Stimulated activated CD8-positive, alpha-beta memory T cell treated with anti-CD3 and anti-CD28 coated beads, Interleukin-7, amount 100 ng/mL, for 24 hours (primary cell): ENCODE measurements at places on chromosomes 11 and 22.

- DNase-seq, result no peak
Observed at GRCh38 chr22:48952256-48953102, 875.2 kb downstream of the BRD1 start.

DNA sequence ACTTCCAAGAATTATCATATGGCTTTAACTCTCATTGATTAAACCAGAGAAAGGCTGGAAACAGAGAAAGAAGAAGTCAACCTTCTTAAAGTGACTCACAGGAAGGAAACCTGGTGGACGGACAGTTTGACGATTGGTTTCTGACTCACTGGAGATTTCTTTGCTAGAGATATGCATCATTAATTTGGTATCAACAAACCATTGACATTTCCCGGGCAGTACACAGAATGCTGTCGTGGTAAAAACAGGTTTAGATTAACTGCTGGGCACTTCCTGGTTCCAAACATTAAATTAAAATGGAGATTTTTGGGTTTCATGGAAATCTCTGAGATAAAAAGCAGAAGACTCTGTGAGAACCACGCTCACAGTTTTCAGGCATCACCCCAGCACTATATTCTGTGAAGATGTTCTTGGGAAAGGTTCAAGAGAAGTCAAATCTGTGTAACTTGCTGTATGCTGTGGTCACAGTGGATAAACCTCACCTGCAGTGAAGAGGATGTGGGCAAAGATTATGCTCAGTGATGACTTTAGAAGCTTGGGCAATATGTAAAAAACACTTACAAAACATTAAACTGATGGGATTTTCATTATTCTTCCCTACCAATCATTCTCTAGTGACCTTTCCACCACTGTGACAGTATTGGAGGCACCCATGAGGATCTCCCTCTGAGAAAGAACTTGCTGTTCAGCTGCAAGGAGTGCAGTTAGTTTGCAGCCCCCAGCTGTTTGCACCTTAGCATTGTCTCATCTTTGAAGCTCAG is 61.1 kb upstream of the CD44 start:
- no peak for DNase-seq

DNA sequence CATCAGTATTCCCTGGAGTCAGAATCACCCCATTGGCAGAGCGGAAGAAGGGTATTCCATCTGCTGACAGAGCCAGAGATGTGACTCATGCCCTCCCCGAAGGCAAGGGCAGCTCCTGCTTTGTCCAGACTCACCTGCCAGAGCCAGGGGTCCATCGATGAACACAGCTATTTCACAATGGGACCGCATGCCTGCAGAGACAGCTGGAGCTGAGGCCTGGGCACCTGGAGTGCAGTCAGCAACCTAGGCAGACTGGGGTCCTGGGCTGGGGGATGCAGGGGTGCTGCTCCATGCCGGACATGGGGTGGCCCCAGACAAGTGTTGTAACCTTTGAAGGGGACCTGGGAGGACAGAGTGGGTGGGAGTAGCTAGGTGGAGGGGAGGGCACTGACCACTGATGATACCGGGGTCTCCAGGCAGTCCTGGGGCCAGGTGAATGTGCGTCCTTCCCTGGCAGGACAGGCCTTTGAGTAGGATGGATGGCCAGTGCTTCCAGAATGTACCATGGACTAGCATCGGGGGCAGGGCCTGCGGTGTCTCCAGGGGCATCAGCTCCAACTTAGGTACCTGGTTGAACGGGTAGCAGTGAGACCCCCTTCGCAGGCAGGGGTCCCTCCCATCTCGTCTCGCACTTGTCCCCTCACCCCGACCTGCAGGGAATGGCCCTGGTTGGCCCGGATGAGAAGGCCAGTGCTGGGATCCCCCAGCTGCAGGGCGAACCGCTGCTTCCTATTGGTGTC is 1.7 kb downstream of the TRPT1 start:
- no peak for DNase-seq

- DNase-seq, result no peak
Observed at GRCh38 chr11:98183034-98183433, 837.7 kb upstream of the CNTN5 start.

DNA sequence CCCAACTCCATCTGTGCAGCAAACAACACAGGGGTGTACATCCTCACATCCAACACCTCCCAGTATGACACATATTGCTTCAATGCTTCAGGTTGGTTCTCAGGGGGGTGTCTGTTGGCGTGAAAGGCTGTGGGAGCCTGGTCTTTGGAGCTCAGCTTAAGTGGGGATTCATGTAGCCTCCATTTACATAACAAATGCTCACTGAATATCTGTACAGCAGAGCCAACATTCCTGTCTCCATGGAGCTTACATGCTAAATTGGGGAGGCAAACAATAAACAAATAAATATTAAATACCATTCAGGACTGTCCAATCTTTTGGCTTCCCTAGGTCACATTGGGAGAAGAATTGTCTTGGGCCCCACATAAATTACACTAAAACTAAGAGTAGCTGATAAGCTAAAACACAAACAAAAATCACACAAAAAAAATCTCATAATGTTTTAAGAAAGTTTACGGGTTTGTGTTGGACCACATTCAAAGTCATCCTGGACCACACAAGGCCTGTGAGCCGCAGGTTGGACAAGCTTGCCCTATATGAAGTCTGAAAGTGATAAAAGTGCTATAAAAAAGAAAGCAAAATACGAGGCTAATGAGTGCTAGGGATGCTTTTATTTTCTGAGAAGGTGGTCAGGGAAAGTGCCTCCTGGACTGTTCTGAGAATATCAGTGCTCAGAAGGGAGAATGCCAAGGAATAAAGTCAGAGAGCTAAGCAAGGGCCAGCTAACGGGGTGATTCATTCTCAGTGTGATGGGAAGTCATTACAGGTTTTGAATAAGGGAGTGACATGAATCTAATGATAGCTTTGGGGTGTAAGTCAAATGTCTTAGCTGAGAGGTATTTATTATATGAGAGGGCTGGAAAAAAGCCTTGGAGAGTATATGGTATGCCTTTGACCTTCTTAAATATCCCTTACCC is 41.6 kb downstream of the CD44 start:
- DNase-seq, result no peak

GRCh38 chr11:65486570-65487466 is 12.0 kb upstream of the MALAT1 start:
- DNase-seq, result no peak

GRCh38 chr22:29477723-29478318 is 2.2 kb upstream of the NEFH start:
- DNase-seq, result no peak

- DNase-seq, result no peak
Observed at GRCh38 chr11:12854297-12854661, 154.8 kb upstream of the RASSF10 start.

GRCh38 chr11:132095230-132096131 is 725.1 kb downstream of the NTM start:
- DNase-seq, result no peak

DNA sequence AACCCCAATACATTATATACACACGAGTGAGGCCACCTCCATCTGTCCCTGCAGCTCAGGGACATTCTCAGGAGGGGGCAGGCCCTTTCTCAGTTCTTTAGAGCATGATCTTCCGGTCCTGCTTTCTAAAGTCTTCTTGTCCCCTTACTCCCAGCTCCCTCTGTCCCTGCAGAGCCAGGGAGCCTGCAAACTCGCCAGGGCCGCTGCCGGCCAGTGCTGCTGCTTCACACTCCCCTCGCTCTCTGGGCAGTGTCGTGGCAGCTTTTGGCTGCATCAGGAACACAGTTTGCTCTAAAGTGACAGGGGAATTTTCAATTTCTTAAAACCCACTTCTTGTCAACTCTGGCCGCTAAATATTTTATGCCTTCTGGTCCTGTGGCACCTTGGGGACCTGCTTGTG is 130.1 kb upstream of the NARS2 start:
- no peak for DNase-seq

GRCh38 chr22:31332886-31333285 is 13.3 kb downstream of the PATZ1 start:
- no peak for DNase-seq

DNA sequence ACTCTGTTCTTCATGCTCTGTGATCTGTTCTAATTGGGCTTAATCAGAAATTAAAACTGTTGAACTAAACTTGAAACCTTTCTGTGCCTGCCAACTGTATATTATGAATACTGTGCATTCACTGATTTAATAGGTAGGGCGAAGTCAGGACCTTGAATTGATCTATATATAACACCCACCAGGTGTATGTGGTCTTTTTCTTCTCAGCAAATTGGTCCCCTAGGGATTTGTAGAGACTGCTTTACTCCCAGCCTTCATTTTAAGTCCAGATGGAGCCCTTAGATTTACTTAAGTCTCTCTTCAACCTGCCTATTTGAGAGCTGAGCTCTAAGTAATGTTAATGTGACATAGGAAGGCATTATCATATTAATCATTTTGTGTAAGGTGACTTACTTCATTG is 257.5 kb downstream of the TMEM135 start:
- no peak for DNase-seq

GRCh38 chr22:29782061-29782845 is 15.1 kb downstream of the UQCR10 start:
- no peak for DNase-seq

- DNase-seq, result no peak
Observed at GRCh38 chr11:68463714-68464113, 3.2 kb downstream of the PPP6R3 start.

DNA sequence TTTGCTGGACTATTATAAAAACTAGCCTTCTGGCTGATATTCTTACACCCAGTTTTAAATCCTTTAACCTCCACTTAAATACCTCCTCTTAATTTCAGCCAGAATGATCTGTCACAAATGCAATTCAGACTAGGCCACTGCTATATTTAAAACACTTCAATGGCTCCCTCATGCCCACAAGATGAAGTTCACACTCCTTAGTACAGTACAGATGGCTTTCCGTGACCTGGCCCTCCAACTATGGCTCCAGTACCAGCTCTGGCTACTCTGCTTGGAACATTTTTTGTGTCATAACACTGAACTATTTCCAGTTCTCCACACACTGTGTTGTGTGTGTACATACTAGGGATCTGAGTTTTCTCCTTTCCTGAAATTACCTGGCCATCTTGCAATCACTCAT is 353.4 kb downstream of the SOX6 start:
- no peak for DNase-seq

DNA sequence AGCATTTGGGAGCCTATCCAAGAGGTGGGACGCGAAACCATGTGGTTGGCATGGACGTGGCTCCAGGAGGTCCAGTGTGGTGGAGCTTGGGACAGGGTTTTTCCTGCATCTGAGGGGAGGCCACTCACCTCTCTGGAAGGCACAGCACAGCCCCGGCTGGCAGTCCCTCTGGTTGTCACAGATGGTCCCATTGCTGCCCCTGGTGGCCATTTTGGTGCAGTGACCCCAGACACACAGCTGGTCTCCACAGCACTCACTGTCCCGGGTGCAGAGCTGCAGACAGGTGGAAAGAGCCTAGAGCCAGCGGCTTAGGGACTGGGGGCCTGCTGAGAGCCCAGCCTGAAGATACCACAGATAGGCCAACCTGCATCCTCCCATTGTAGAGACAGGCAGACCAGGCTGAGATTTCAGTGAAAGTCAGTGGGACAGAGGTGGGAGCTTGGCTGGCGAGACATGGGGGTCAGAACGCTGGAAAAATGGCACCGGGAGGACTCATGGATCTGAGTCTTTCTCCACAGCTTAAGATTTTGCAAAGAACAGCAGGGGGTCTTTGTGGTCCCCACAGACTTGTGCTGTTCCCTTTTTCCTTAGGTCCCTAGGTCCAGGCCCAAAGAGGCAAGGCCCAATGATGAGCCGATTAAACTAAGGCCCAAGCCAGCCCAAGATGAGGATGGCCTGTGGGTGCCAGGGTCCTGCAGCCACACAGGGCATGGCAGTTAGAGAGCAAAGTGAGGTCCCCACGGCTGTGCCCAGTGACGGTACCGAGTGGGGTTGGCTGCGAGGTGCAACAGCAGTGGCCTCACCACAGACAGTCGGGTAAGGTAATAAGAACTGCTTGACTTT is 41.4 kb downstream of the DKK3 start:
- DNase-seq, result peak; percentile 44

DNA sequence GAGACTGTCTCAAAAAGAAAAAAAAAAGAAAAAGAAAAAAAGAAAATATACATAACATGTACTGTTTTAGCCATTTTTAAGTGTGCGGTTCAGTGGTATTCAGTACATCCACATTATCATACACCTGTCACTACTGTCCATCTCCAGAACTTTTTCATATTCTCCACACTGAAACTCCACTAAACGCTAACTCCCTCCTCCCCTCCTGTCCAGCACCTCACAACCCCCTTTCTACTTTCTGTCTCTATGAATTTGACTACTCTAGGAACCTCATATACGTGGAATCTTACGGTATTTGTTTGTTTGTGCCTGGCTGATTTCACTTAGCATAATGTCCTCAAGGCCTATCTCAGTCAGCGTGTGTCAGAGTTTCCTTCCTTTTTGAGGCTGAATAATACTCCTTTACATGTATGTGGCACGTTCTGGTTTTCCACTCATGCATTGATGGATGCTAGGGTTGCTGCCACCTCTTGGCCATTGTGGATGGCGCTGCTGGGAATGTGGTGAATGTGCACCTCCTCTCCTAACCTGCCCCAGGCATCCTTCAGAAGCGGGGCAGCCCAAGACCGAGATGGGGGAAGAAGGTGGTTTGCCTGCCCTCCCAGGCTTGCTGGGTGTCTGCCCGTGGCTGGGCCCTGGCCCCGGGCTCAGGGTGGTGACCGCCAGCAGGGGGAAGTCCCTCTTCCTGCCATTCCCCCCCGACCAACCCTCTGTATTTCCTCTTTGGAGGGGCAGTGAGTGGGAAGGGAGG is 60.5 kb downstream of the BCR start:
- DNase-seq, result no peak

DNA sequence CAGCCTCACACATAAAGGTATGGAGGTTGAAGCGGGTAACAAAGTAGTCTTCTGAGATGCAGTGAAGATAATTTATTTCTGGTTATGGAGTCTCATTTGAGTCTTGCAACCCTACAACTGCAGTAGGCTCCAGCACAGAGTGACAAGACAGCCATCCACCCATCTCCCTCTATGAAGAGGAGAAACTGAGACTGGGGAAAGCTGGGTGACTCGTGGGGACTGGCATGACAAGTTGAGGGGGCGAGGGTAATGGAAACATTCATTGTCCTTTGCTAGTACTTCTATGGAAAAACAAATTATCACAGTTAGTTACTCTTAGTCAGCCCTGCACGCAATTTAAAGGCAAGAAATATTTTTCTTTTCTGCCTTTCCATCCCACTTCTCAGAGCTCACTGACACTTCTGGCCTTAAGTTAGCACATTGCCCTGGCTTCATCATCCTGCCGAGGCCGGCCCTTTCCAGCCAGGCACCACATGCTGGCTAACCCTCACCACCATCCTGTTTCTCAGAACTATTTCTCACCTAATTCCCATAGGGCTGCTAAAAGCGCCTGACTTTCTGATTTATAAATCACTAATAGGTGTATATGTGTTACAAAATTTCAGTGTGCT is 361.1 kb downstream of the ETS1 start:
- peak; percentile 11 for DNase-seq

- DNase-seq, result no peak
Observed at GRCh38 chr22:41560095-41560471, 727 bp upstream of the CSDC2 start.

- peak; percentile 99 for DNase-seq
Observed at GRCh38 chr11:66592457-66593302, at the start of the genes CCDC87 and CCS. CCDC87 (minus strand) TSS chr11:66593063; CDS start chr11:66593015, 48 bp downstream. CCS (plus strand) TSS chr11:66593185; CDS start chr11:66593262, 77 bp downstream.

GRCh38 chr11:24496736-24497725 is at the start of gene LUZP2:
LUZP2 (plus strand) TSS chr11:24497053.
- no peak for DNase-seq

- DNase-seq, result no peak
Observed at GRCh38 chr22:21642584-21643448, 714 bp downstream of the SDF2L1 start.
